ENCODE measurements at places on chromosomes 1 and 21. TPM values are rescaled to one million over a fixed set of nuclear protein-coding genes. Genes with fewer than 3 reads are reported as not detected.

GRCh38 chr1:207999972-208000371, 89.0 kb upstream of the CD34 start:
- no peak for DNase-seq

DNA sequence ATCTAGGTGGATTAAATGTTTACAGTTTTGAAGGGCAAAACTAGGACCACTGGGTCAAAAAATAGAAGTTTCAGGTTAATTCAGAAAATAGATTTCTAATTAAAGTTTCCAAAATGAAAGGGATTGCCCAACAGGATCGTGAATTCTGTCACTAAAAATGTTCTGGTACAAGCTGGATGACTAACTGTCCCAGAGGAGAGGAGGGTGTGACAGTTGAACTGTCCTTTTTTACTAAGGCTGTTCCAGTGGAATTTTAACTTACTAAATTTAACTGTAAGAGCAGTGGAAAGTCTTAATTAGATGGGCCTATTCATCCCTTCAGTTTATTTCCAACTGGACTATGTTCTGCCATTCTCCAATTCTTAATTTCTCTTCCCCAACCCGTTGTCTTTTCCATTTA, 7.2 kb downstream of the SNX7 start:
- no peak for DNase-seq

GRCh38 chr1:10663678-10664035, 132.8 kb downstream of the CASZ1 start:
- no peak for DNase-seq

GRCh38 chr1:165303386-165303785, 53.1 kb downstream of the LMX1A start:
- no peak for DNase-seq

Gene PPP1R12B
- 12.3 TPM for total RNA-seq

- DNase-seq: no peak
Observed at GRCh38 chr1:13771745-13772144, 71.8 kb downstream of the PRDM2 start.

- no peak for DNase-seq
Observed at GRCh38 chr21:35107520-35107919, 58.4 kb upstream of the RUNX1 start.

Gene MTX1
- 25.8 TPM for total RNA-seq

DNA sequence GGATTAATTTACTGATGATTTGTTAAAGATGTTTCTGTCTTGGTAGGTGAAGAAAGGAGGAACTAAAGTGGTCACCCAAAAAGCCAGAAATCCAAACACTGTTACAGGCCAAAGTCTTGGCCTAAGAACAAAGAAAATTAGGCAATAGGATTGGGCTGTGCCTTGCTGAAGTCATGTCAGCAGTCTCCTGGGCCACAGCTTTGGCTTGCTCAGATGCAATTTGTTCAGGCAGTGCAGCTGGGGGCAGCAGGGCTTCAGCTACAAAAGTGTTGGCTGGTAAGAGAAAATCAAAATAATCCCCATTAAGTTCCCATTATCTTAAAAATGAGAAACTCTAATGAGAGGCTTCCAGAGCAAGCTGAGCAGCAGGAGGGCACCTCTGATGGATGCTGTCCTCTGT, 14.0 kb upstream of the RAP1A start:
- no peak for DNase-seq
